Left cardiac atrium (tissue), 4 donors: ENCODE measurements at places on chromosomes 11 and 22. TPM values are rescaled to one million over a fixed set of nuclear protein-coding genes. Genes with fewer than 3 reads are reported as not detected.

Gene BID
- 14.1 TPM for total RNA-seq

Gene ALX4
- 0.03 TPM for total RNA-seq

Gene BACE1-AS
- 6.3 TPM for total RNA-seq

Gene OPCML
- total RNA-seq: 0.76 TPM

Gene OR5T3
- total RNA-seq: not detected

Gene CSNK2A3
- total RNA-seq: 1.7 TPM

Gene B4GALNT4
- total RNA-seq: 2.1 TPM

Gene ANGPTL5
- 1.4 TPM for total RNA-seq

Gene TTC36
- 1.2 TPM for total RNA-seq

Gene PIWIL4
- total RNA-seq: 1.5 TPM

Gene PYGM
- total RNA-seq: 31.3 TPM

Gene SYT8
- total RNA-seq: not detected

Gene CRELD2
- total RNA-seq: 43.7 TPM
